Activated naive CD8-positive, alpha-beta T cell treated with anti-CD3 and anti-CD28 coated beads for 36 hours (primary cell): ENCODE measurements at places on chromosomes 3 and 15.

DNA sequence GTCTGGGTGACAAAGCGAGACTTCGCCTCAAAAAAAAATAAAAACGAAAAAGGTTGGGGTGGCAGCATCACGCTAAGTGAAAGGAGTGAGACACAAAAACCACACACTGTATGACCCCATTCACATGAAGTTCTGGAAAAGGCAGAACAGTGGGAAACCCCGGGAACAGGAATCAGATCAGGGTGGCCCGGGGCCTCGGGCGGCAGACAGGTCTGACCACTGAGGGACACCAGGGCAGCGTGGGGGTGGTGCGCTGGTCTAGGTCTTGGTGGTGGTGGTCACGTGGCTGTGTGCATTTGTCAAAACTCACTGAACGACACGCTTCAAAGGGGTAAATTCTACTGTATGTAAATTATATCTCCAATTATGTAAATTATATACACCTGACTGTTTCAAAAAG is 79.7 kb upstream of the PRR20G start:
- no peak for DNase-seq

GRCh38 chr3:126350502-126351085 is 6.6 kb downstream of the KLF15 start:
- DNase-seq: no peak

GRCh38 chr3:175865724-175866123 is 1006.6 kb downstream of the NAALADL2 start:
- DNase-seq: no peak

DNA sequence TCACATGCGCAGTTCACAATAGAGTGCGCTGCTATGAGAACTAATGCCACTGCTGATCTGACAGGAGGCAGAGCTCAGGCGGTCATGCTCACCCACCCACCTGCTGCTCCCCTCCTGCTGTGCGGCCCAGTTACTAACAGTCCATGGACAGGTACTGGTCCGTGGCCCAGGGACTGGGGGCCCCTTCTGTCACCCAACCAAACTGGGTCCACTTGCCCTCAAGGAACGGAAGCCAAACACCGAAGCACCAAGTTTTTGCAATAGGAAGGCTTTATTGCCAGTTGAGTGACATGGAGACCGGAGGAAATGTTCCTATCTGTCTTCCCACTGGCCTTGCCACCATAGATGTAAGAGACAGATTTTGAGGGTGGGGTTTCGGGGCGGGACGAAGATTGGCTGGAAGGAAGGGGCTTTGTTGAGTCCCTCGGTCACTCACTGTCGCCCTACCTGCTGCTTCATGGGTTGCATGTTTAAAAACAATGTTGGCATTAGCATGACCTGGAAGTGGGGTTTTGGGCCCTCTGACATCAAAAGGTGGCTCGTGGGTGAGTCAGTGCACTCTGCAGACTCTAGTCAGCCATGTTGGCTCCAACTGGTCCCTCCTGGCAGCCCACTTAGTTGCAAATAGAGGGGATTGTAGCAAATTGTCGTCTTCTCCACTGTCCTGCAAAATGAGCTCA is 141.0 kb downstream of the TJP1 start:
- no peak for DNase-seq

DNA sequence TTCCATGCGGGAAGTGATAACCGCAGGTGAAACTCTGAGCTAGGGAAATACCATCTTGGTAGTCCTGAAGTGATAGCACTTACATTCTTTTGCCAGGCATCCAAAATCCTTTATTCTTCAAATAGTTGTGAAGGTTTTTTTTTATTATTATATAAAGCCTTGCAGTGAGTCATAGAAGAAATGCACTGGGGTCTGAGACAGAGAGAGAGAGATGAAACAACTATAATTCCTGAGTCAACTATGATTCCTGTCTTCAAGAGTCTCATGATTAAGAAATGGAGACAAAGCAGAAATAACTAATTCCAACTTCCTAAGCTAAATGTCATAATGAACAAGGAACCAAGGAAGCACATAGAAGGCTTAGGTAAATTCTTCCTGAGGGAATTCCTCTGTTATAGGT is 495.6 kb downstream of the LPP start:
- no peak for DNase-seq

GRCh38 chr3:37067577-37067976 is 74.3 kb downstream of the MLH1 start:
- DNase-seq: no peak

GRCh38 chr15:41487802-41488201 is 5.9 kb upstream of the ITPKA start:
- DNase-seq: no peak
